ENCODE measurements at places on chromosomes 13 and 19.

- DNase-seq, result no peak
Observed at GRCh38 chr19:32223595-32224370, 121.6 kb upstream of the ZNF507 start.

- peak; percentile 66 for DNase-seq
Observed at GRCh38 chr19:9793071-9793591, 24.6 kb upstream of the ZNF846 start.

- no peak for DNase-seq
Observed at GRCh38 chr13:26571518-26571917, 14.0 kb downstream of the WASF3 start.

DNA sequence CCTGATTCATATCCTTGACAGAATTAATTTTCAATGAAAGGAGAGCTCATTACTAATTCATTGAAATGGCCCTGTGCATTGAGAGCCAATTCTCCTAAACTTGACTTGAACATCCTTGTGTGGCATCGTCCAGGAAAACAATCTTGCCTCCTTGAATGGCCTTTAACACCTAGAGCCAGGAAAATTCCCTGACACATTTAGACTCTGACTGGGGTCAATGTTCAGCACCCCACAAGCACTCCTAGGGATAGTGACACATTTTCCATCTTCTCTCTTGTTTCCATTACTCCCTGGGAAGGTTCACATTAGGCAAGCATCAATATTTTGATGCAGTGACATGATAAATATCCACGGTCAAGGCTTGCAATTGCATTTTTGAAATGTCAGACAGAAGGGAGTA is 218.9 kb downstream of the LACC1 start:
- DNase-seq, result no peak

GRCh38 chr13:76745261-76746200 is 140.7 kb downstream of the KCTD12 start:
- DNase-seq, result no peak

DNA sequence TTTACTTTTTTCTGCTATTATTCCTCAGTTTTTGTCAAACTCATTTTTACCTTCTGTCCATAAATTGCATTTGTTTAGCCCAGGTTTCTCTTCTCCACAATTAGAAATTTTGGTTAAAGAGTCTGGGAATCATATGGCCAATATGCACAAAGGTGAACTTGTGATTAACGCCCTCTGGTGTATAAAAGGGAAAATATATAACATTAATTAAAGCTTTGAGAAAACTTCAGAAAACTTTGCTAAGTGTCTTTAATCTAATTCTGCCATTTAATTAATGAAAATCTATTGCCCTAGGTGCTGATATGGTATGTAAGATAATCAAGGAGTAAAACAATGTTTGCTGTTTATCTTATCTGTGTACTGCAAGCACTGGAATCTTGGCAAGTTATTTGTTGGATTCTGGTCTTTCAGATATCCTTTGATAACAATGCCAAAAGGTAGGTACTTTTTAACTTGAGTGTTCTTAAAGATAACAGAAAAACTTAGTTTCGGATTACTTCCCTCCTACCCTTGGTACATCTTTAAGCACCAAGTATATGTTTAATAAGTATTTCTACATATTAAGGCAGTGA is 402.6 kb downstream of the SUCLA2 start:
- DNase-seq, result no peak

DNA sequence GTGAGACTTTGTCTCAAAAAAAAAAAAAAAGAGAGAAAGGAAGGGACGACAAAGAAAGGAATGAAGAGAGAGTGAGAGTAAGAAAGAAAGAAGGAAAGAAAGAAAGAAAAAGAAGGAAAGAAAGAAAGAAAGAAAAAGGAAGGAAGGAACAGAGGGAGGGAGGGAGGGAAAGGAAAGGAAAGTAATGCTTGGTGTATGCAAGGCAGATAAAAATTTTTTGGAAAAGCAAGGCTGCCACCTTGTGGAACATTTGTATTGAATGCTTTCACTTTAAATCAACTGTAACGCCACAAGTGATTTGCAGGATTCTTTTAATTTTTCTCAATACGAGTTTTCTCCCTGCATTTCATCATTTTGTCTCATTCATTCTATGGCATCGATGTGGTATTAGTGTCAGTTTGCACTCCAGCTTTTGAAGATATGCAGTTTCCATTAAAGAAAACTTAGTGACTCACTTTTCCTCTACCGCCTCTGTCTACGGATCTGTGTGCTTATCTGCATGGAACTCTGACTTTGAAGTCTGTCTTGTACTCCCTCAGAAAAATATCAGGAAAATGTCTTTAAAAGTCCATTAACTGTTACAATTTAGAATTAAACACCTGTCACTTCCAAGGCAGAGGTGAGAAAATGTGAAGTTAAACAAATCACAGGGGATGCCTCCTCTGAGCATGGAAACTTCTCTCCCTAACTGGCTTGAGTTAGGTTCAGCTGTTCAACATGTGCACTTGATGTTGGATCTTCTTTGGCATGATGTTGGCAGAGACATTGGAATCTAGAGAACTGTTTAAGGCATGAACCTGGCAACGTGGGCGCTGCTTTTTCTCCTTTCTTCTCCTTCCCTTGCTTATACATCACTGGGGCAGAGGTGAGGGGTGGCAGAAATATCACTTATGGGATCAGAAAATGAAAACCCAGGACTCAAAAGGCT is 20.0 kb upstream of the ZDHHC20 start:
- DNase-seq, result no peak

GRCh38 chr13:44147233-44147632 is 226.4 kb upstream of the SERP2 start:
- no peak for DNase-seq

GRCh38 chr19:12187625-12188024 is 24.7 kb downstream of the ZNF136 start:
- no peak for DNase-seq

- DNase-seq, result no peak
Observed at GRCh38 chr13:36493046-36493445, 60.8 kb downstream of the CCNA1 start.

DNA sequence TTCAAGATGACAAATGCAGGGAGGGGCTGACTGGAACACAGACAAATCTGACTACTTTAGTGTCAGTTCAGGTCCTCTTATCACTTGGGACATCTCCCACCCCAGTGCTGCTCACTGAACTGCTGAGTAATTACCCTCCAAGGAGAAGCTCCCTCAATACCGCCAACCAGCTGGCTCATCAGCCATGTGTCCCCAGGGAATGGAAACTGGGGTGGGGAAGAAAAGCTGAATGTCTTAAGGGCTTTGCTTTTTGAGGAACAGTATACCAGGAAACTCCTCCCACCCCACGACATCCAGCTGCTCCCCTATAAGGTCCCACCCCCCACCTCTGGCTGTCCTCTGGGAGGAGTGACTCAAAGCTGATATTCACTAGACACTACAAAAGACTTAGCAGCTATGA is 2.0 kb downstream of the ZNF823 start:
- DNase-seq, result no peak

DNA sequence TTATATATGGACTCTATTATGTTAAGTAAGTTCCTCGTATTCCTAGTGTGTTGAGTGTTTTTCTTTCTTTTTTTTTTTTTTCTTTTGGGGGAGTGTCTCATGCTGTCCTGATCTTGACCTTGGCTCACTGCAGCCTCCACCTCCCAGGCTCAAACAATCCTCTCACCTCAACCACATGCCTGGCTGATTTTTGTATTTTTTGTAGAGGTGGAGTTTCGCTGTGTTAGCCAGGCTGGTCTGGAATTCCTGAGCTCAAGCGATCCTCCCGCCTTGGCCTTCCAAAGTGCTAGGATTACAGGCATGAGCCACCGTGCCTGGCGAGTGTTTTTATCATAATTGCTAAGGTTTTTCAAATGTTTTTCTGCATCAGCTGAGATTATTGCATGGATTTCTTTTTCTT is 10.7 kb upstream of the ZNF480 start:
- no peak for DNase-seq
